ENCODE measurements at places on chromosomes 3 and 15.

DNA sequence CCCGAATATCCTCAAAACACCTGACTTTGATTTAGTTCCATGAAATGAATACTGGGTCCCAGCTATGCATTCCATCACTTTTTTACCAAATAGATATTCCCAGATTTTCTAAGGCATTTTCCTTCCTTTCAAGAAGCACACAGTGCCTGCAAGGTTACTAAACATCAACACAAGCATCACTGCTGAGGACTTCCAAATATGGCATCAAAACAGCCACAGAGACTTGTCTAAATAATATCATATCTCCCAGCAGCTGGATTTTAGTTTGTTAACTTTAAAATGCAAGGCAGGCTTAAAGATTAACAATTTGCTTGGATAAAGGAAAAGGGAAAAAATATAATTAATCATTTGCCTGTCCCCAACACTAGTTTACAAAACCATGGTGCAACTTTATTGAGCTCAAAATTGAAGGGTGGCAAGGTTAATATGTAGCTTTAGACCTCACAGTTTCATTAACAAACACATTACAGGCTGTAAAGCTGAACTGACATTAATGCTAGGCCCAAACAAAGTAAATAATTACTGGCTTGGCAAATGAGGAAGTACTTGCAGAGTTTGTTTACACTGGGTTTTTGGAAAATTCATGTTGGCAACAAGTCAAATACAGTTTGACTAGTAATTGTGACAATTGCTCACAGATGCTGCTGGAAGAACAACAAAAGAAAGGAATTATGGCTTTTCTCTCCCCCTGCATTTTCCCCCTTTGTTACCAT is 401.7 kb upstream of the CDIN1 start:
- DNase-seq = peak; percentile 32

DNA sequence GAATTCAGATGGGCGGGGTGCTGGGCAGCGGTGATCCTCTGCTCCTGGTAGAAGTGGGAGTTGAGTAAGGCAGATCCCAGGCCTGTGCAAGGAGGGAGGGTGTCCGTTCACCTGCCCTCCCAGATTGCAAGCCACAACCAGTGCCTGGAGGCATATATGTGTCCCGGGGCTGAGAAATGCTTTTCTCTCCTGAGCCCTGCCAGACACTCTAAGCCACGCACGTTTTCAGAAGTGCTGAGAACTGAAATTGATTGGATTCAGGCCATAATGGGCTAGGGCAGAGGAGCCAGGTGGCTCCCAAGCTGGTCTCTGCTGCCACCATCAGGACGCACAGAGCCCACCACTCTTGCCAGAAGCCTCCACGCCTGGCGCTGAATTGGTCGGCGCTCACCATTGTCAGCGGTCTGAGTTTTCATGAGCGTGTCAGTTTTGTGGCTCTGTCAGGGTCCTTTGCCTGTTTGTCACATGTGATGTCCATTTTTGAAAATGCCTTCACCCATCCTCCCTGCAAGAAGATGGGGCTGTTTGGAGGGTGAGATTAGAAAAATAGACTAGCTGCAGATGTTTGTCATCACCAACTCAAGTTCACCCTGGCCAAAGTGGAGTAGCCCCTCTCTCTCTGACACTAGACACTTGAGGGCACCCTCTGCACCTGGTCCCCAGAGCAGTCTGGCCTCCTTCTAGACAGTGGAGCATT is 15.4 kb upstream of the BFSP2 start:
- DNase-seq = peak; percentile 34

DNA sequence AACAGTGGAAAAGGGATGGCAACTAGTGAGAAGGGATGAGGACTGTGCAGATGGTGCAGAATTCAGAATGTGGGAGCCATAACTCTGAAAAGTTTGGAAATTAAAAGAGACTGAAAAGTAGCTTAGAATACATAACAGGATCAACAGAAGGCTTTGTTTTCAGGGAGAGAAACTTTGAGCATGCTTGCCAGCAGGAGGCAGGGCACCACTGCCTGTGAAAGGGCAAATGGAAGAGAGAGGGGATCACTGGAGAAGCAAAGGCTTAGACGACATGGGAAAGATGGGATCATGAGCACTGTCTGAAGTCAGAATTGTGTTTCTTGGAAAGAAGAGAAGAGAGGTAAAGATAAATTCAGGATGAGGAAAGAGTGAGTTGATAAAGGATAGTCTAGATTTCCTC is 99.6 kb downstream of the ABI3BP start:
- DNase-seq = no peak

GRCh38 chr15:27956285-27956684 is 142.8 kb downstream of the OCA2 start:
- DNase-seq = no peak

DNA sequence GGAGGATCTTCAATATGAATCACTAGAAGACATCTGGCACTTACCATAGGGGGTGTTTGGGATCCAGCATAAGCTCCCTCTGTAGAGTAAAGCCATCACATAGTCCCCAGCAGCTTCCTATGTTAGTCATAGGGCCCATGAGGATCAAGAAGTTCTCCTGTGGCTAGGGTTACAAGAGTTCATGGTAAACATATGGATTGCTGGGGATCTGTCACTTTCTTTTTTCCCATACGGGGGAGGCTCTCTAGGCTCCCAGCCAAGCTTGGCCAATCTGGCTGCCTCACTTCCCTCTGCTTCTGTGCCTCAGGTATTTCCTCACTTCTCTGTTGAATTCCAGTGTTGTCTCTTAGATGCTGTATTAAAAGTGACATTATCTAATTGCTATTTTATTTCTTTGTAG is 597.9 kb downstream of the PDCD6IP start:
- DNase-seq = no peak

DNA sequence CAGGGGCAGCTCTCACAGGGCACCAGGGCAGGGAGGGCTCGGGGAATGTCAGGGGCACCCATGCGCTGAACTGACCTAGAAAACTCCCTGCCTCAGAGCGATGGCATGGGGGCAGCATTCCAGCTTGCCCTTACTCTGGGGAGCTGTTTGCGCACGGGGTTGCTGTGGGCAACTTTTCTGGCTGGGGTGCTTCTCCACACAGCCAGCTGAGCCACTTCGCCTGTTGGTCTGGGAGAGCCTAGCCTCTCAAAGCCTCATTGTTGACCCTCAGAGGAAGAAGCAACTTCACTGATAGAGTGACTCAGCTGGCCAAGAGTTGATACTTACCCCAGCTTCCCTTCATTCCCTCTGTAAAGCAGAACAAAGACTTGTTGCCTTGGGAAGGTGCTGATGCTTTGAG is 42.6 kb upstream of the MRPS22 start:
- no peak for DNase-seq

- no peak for DNase-seq
Observed at GRCh38 chr3:77373619-77374018, 333.7 kb downstream of the ROBO2 start.

- DNase-seq = no peak
Observed at GRCh38 chr3:129031476-129032215, 28.9 kb upstream of the GP9 start.

DNA sequence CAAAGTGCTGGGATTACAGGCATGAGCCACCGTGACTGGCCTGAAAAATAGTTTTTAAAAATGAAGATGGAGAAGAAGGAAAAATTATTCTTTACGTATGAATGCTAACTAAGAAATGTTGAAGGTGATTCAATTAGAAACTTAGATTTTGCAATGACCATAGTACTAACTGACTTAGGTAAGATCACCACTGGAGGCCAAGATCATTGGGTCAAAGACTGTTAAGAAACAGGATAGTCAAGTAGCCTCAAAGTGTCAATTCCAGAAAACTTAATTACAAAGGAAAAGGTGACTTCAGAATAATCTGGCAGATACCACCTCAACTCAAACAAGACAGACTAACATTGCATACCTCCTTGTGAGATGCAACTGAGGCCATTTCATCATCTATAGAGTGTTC is 119.3 kb downstream of the FRMD4B start:
- no peak for DNase-seq

- no peak for DNase-seq
Observed at GRCh38 chr3:184582646-184583577, 21.3 kb downstream of the EPHB3 start.

DNA sequence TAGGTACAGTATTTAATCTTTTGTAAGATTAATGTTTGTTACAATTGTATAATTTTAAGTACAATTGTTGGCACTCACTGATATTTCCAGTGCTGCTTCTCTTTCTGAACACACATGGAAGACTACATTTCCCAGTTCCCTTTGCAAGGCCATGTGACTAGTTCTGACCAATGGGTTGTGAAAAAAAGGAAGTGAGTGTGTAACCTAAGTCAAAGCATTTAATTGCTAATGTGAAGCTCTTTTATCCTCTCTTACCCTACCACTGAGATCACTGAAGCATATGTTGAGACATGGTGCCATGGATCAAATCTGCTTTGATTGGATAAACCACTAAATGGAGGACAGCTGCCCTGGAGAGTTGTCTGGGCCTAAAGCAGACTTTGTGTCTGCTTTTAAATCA is 83.9 kb upstream of the PLXND1 start:
- DNase-seq = peak; percentile 28

GRCh38 chr15:56053046-56053400 is 59.6 kb upstream of the NEDD4 start:
- no peak for DNase-seq
